ENCODE measurements at places on chromosomes 7 and 10. TPM values are rescaled to one million over a fixed set of nuclear protein-coding genes. Genes with fewer than 3 reads are reported as not detected.

DNA sequence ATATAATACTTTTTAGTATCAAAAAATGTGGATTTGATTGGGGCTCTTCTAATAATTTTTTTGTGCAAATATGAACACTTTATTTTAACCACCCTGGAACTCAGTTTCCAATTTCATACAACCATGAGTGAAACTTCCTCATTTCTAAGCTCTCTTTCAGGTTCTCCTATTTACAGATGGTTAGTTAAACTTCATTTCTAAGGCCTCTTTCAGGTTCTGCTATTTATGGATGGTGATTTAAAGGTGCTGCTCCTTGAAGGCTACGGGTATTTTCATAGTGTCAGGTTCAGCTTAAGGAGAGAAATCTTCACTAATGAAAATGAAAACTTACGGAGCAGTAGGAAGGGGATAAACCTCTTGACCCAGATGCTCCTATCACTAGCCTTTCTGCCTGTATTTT is 568.3 kb downstream of the KIF20B start:
- H3K4me3 ChIP-seq, result no peak overlapping the region
- DNase-seq, result no peak
- H3K27ac ChIP-seq, result no peak overlapping the region
- H3K4me1 ChIP-seq, result no peaks in the 10 kb centered on the region
- no peaks in the 10 kb centered on the region for H3K36me3 ChIP-seq

Gene SLF2
- total RNA-seq, result 18.2 TPM

Gene SFTPA1
- total RNA-seq, result not detected

DNA sequence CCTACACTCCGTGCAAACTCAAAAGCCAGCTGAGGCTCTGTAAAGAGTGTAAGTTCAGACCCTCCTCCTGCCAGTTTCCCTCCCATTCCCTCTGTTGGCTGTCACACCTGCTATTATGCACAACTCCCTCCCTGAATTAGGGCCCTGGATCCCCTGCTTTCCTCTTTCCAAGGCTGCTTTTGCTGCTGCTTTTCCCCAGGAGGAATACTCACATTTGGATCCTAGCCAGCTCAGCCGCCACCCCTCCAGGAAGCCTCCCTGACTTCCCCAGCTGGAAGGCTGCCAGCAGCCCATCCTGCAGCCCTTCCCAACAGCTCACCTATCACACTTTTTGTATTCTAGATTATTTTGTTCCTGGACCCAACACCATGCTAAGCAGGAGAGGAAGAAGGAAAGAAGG is 40.9 kb upstream of the WDR11 start:
- H3K4me1 ChIP-seq, result no peaks in the 10 kb centered on the region
- H3K4me3 ChIP-seq, result no peak overlapping the region
- DNase-seq, result no peak
- H3K27ac ChIP-seq, result no peak overlapping the region
- no peaks in the 10 kb centered on the region for H3K36me3 ChIP-seq
- no peaks in the 10 kb centered on the region for H3K27me3 ChIP-seq

DNA sequence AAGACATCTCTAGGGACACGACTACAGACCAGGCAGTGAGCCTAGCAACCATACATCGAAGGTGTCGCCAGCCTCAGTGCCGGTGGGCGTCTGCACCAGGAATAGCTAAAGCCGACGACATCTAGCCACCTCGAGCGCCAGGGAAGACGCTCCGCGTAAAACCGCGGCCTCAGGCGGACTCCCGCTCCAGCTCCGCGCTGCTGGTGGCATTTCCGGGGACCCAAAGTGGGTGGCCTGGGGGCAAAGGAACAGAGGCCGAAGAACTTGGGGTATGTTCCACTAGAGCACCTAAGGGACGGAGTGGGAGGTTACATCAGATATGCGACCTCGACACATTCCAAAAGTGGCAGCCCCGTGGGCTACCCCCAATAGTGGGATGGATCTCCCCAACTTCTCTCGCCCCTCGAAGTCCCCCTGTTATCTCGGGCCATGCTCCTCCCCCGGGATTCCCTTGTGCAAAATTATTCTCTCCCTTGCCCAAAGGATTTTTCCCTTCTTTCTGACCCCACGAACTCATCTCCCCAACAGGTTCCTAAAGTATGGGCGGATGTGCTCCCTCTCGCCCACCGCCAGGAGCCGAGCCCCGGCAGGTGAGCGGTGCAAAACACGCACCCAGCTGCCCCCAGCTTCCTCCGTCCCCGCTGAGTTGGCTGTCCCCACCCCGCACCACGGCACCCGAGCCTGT is 1.2 kb downstream of the KCNMA1 start:
- peaks cover 3% of the 10 kb centered on the region for H3K4me1 ChIP-seq
- no peaks in the 10 kb centered on the region for H3K36me3 ChIP-seq
- DNase-seq, result peak; percentile 47

- H3K4me3 ChIP-seq, result no peak overlapping the region
- no peaks in the 10 kb centered on the region for H3K27me3 ChIP-seq
- H3K36me3 ChIP-seq, result peaks cover 56% of the 10 kb centered on the region
- DNase-seq, result peak; percentile 65
These were observed 47.6 kb downstream of the ZRANB1 start for GRCh38 chr10:124989526-124989925.

DNA sequence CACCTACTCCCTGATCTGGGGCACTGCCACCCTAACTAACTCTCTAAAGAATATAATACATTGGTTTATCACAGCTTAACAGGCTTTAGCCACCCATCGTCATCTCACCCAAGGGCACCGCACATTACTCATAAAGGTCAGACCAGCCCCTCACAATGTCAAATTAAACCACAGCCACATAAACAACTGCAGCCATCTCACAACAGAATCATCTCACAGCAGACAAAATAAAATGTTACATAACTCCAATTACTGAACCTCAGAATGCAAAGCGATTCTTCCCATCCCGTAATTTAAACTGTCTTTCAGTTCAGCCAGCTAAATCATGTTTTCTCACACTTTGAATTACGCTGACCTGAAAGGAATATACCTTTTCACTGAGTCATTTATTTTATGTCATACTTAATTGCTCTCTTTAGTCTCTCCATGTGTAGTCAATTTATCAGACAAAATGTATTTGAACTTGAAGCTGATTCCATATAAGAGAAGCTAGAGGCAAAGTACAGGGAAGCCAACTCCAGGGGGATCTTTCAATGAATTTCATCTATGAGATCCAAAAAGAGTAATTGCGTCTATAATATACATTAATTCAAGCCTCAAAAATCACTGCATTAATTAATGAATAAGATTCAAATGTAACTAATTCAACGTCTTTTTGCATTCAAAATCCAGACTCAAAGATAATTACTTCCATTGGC is 96.9 kb upstream of the NEBL start:
- H3K4me1 ChIP-seq, result peaks cover 5% of the 10 kb centered on the region
- DNase-seq, result peak; percentile 9

Gene NPY4R2
- total RNA-seq, result not detected

Measured in GM23248 (cell line).